Activated effector memory CD4-positive, alpha-beta T cell treated with Interleukin-2 at 50 U/mL for 16 hours (primary cell): ENCODE measurements at places on chromosomes 12 and 14.

GRCh38 chr12:2752676-2753371 lies 41.9 kb upstream of the FKBP4 start:
- DNase-seq: peak; percentile 48

DNA sequence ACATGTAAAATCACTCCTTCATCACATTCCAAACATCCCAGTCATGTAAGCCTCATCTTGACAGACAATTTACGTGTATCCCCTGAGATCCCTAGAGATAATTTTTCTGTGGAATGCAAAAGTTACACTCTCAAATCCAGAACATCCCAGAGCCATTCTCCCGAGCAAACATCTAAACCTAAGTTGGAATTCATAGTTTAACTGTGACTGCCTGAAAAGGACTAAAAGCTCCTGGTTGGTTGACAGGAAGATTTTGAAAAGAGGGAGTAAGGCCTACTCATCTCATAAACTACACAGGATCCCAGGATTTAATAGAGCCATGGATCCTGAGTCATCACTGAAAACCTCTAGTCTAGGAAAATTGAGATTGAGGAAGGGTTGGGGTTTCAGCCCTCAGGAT lies 123.6 kb downstream of the SCN8A start:
- DNase-seq: no peak

GRCh38 chr14:105876158-105876557 lies 349.8 kb downstream of the TMEM121 start:
- DNase-seq: no peak

DNA sequence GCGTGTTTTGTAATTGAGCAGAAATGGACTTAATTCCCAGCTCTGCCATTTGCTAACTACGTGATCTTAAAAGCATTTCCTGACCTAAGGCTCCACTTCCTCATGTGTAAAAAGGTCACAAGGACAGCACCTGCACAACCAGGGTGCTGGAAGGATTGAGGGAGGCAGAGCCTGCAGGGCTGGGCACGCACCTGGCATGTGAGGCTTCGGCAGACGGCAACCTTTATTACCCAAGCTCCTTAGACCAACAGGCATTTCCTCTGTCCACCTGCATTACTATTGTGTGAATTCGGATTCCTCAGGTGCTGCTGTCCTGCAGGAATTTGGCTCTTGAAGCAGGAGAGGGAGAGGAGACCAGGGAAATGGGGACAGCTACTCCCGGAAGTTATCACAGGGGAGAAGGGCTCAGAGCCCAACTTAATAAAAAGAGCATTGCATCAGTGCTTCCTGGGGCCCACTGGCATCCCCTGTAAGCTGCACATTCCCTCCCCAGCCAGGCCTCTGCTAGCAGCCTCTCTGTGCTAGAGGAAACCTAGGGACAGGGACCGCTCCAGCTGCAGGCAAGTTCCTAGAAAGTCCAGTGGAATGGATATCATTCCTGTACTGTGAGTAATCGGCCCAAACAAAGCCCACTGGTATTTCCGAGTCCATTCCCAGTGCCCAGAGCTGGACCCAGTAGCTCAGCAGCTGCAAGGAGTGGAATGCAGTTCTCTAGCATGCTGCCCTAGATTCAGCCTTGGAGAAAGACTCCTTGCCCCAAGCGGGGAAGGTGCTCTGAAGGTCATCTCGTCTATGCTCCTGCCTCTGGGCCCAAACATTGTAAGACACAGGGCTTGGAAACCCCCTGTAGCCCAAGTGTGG lies 157.1 kb upstream of the CCND2 start:
- DNase-seq: no peak

- DNase-seq: no peak
These were observed 10.1 kb upstream of the RASSF3 start for GRCh38 chr12:64600164-64600561.

DNA sequence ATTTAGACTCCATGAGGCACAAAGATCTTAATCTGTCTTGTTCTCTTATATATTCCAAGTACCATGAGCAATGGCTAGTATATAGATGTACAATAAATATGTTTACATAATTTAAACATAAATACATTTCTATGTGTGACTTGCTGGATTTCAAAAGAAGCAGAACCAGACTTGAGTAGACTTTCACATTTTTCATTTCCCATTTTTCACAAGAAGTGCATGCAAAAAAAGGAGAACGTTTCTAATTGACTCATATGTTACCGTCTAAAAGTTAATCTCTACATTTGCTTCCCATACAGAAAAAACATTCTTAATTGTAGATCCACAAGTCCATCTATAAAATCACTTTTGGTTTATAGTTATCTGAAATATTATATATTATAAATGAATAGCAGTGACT lies 256.5 kb upstream of the USP15 start:
- no peak for DNase-seq

- DNase-seq: no peak
These were observed 8.1 kb downstream of the TMEM260 start for GRCh38 chr14:56587701-56588100.

DNA sequence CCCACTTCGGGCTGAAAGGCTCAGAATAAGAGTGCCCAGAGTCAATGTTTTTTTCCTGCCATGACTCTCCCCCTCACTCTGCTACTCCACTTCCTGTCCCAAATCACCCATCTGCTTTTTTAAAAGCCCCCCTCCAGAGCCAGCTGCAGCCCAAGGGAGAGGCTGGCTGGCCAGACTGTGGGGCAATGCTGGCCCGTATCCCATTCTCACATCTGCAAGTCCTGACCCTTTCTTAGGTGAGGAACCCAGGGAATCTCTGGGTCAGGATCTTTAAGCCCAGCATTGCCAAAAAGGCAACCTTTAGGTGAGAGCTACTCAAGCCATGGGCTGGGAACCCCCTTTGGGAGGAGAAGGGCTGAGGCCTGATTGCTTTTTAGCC lies 1.7 kb upstream of the ITGA5 start:
- no peak for DNase-seq

GRCh38 chr12:113933201-113933786 lies 32.8 kb downstream of the RBM19 start:
- DNase-seq: no peak

DNA sequence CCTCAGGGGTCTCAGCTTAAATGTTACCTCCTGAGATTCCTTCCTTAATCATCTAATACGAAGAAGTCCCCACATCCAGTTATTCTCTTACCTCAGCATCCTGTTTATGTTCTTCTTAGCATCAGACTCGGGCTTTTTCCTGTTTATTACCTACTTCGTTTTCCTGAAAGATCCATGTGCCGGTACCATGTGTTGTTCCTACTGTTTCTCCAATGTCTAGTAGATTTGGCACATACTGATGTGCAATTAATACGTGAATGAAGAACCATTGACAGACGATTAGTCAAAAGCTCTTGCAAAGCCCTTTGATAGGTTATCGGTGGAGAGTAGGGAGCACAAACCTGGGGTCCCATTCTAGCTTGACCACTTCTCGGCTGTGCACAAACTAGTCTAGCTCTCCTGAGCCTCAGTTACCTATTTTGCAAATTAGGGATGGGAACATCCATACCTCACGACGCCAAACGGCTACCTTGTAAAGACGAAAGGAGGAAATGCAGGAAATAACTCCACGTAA lies 735 bp upstream of the MAPKAPK5 start:
- no peak for DNase-seq

GRCh38 chr12:86234316-86234855 lies 21.8 kb downstream of the MGAT4C start:
- DNase-seq: no peak

GRCh38 chr12:72273499-72273837 lies 1.3 kb downstream of the TRHDE start:
- DNase-seq: no peak

- no peak for DNase-seq
These were observed 84.9 kb upstream of the DIO3 start for GRCh38 chr14:101476258-101476915.

- DNase-seq: no peak
These were observed 2.3 kb downstream of the LTBP2 start for GRCh38 chr14:74609721-74610120.

DNA sequence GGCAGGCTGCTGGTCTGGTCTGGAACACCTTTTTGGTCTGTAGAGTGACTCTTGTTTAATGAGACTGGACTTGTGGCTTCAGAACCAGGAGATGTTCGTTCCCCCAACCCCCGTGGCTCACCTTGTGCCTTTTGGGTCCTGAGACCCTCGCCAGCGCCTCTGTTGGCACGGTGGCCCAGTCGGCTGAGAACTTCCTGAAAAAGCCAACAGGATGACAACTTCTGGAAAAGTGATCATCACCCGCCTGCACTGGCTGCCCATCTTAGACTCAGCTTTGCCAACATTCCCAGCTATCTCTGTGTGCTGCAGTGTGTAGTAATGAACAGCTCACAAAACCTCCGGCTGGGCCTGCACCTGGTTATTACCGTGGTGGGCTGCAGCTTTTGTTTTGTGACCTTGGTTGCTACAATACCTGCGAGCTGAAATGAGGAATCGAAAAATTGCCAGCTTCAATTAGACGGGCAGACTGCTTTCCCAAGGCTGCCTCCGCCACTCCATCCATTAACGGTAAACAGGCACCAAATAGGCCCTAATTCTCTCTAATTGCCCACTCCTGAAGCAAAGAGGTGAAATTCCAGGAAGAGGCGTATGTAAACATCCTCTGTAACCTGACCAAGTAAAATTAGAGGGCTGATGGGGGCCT lies 16.0 kb downstream of the MEG3 start:
- DNase-seq: no peak

DNA sequence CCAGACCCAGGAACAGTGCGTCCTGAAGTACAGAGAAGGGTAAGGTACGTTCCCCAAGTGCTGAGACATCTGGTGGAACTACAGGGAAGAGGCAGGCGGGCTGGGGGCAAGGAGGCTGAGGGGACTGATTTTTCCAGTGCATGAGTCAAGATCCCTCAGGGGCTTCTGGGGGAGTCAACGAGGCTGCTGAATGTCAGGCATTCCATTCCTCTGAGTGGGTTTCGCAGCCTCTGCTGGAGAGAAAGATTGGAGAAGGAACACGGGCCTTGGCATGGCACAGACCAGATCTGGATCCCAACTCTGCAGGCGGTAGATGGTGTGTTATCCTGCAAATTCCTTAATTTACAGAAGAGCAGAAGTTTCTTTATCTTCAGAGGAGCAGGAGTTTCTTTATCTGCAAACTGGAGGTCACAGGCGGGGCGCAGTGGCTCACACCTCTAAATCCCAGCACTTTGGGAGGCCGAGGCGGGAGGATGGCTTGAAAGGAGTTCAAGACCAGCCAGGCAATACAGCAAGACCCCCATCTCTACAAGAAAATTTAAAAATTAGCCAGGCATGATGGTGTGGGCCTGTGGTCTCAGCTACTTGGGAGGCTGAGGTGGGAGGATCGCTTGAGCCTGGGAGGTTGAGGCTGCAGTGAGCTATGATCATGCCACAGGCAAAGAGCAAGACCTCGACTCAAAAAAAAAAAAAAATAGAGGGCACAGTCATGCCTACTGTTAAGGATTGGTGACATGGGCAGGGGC lies 132.6 kb upstream of the MAP1LC3B2 start:
- DNase-seq: no peak

GRCh38 chr12:67515679-67516340 lies 132.7 kb upstream of the DYRK2 start:
- peak; percentile 41 for DNase-seq

- DNase-seq: no peak
These were observed 183.8 kb downstream of the TBX5 start for GRCh38 chr12:114221957-114222630.

GRCh38 chr12:80269803-80270552 lies 170.6 kb downstream of the OTOGL start:
- no peak for DNase-seq

DNA sequence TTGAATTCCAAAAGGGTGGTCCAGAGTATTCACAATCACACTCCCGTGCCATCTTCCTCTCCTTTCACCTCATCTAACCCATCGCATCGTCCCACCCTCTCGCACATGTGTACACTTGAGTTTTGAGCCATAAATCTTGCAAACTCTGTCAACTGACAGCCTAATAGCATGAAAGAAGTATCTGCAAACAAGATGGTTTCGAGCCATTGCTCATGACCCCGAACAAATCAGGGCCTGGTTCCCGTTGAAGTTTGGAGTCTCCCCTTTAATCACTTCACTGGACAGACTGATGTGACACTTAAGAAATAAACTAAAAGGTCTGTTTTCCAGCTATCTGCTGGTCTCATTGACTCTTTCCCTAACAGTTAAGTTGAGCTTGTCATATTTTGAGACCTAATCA lies 223.6 kb upstream of the SOX5 start:
- DNase-seq: no peak

- no peak for DNase-seq
These were observed 149.2 kb upstream of the FBXO33 start for GRCh38 chr14:39581474-39581873.

- DNase-seq: no peak
These were observed 108.7 kb upstream of the FUT8 start for GRCh38 chr14:65303899-65304222.

GRCh38 chr12:56616925-56617324 lies 13.2 kb downstream of the BAZ2A start:
- DNase-seq: no peak

DNA sequence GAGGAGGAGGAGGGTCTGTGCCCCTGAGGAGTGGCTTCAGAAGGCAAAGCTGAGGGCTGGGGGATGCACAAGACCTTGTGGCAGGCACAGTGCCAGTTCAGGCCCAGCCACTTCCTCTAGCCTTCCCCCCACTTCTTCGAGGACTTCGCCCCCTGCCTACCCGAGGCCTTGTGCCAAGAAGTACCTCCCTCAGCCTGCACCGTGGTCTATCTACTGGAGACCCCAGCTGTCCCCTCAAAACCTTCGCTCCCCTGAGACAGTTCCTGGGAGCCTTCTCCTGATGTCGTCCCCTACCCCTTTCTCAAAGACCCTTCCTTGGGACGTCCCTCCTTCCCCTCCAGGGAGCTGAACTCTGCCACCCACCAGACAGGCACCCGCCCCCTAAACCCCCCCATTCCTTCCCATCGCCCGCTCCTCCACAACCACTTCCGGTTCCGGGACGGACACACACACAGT lies 604 bp downstream of the ZNF384 start:
- DNase-seq: no peak

DNA sequence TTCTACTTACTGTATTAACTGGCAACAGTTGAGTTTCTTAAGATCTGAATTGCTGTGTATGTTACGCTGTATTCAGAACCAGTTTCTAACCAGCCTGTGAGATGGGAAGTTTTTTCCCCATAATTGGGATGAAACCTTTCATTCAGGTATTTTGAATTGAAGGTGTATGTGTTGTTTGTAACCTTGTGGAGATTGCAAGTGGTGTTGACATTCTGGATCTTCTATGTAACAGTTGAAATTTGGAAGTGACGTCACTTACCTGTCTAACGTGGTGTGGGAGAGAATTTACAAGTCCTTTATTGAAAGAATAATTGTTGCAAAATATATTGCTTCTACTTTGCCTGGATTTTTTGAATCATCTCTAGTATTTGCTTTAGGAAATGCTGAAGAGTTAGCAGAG lies 5.5 kb downstream of the RAN start:
- DNase-seq: no peak

- no peak for DNase-seq
These were observed 117.2 kb downstream of the CALM1 start for GRCh38 chr14:90514015-90514398.

GRCh38 chr12:4137441-4137840 lies 136.1 kb upstream of the CCND2 start:
- no peak for DNase-seq

- DNase-seq: no peak
These were observed 381.1 kb downstream of the SEC23A start for GRCh38 chr14:38721822-38722431.

GRCh38 chr14:20969336-20969735 lies 14.0 kb downstream of the RNASE2 start:
- no peak for DNase-seq

- DNase-seq: peak; percentile 31
These were observed 745 bp downstream of the CAND1 start for GRCh38 chr12:67269633-67270573.

- DNase-seq: no peak
These were observed 37.4 kb upstream of the MEG3 start for GRCh38 chr14:100788517-100788916.

GRCh38 chr14:99608591-99608990 lies 4.6 kb upstream of the CCDC85C start:
- no peak for DNase-seq
